ENCODE measurements at places on chromosomes 7 and 10.
A peak's percentile ranks its signal among the peaks of the same experiment; 100 is the strongest.

GRCh38 chr7:37411444-37412034 is 37.1 kb downstream of the ELMO1 start:
- DNase-seq = no peak

DNA sequence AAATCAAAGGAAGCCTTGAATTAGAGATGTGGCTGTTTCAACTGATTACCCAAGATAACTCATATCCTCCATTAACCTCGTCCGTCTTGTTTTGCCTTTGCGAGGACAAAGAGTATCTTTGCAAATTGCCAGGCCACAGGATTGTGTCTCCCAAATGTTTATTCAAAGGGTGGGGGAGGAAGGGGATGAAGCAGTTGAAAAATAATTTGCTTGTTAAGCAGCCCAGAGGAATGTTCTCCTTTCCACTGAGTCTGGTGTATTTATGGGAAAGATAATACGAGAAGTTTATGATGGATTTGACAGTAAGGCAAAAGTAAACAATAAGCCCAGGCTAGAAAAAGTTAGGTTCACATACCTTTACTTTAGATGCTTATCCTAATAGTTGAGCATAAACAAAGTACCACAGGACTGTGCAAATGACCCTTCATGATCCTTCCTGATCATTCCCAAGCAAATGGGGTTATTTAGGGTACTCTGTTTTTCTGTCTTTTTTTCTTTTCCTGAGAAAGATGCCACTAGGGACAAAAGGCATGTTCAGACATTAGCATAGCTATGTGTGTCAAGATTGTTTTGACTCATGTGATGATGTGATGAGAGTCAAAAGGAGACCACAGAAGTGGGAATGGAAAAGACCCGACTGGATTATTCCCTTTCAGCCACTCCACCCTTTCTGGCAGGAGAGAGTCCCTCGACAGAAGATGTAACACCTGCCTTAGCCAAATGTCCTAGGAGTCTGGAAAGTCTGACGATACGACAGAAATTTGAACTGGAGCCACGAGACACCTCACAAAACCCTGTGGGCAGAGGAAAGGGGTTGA is 243.0 kb upstream of the GLI3 start:
- no peak for DNase-seq

GRCh38 chr10:87771871-87772500 is 46.0 kb downstream of the ATAD1 start:
- peak; percentile 64 for DNase-seq

- no peak for DNase-seq
Measured at GRCh38 chr10:11742779-11743298, 657 bp downstream of the ECHDC3 start.

GRCh38 chr10:47036771-47037170 is 125.5 kb downstream of the PTPN20 start:
- DNase-seq = no peak

- DNase-seq = no peak
Measured at GRCh38 chr10:79406683-79407422, 38.6 kb downstream of the ZCCHC24 start.

- DNase-seq = no peak
Measured at GRCh38 chr10:129477051-129477450, 10.0 kb downstream of the MGMT start.

- no peak for DNase-seq
Measured at GRCh38 chr10:17249820-17250219, 21.8 kb downstream of the VIM start.

DNA sequence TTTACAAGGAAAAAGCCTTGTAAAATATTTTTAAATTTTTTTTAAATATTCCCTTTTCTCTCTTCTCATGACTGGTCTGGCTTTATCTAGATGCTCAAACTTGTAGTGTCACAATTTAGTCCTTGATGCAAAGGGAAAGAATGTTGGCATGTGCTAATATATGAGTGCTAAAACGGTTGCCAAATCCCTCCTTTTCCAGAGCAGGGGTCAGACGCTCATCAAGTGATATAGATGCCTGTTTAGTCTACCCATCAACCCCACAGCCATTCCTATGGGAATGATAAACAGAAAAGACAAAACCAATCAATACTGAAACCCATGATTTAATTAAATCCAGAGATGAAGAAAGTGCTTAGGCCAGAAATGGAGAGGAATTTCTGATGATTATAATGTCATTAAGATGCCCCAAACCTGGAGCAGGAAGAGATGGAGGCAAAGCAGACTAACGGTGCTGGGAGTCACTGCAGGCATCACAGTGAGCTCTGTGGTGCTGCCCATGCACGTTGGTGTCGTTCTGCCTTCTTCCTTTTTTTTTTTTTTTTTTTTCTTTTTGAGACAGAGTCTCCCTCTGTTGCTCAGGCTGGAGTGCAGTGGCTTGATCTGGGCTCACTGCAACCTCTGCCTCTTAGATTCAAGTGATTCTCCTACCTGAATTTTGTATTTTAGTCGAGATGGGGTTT is 210.1 kb upstream of the STK17A start:
- no peak for DNase-seq

GRCh38 chr7:150381785-150382122 is 2.6 kb downstream of the ZNF775 start:
- no peak for DNase-seq

DNA sequence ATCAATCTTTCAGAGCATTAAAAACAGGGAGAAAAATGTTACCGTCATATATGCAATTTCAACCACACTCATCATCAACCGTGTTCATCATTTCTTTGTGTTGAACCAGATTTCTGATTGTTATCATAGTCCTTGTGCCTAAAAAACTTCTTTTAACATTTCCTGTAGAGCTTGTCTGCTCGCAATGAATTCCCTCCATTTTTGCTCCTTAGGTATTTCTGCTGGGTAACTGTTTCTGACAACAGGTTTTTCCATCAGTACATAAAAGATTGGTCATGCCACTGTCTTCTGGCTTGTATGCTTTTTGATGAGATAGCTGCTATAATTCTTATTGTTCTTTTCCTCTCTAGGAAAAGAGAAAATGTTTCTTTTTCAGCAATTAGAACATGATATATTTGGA is 8.6 kb upstream of the RBM33 start:
- DNase-seq = no peak

- no peak for DNase-seq
Measured at GRCh38 chr7:107390916-107391315, 78.9 kb upstream of the GPR22 start.

DNA sequence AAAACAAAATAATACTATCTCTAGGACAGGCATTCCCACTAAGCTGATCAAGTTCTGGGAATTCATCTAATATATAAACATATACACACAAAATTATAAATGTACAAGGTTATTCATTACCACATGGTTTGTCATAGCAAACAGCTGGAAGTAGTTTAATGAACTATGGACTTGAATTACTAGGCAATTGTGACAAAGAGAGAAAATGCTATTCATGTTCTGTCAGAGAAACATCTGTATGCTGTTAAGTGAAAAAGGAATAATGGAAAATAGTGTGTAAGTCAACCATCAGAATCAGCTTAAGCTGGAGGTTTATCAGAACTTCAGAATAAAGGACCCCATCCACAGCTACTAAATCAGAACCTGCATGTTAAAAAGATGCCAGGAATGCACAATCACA is 2.8 kb downstream of the ZNF248 start:
- no peak for DNase-seq

GRCh38 chr7:136116186-136116585 is 139.0 kb upstream of the MTPN start:
- no peak for DNase-seq

GRCh38 chr10:14554491-14555205 is 220.0 kb downstream of the FAM107B start:
- DNase-seq = no peak

DNA sequence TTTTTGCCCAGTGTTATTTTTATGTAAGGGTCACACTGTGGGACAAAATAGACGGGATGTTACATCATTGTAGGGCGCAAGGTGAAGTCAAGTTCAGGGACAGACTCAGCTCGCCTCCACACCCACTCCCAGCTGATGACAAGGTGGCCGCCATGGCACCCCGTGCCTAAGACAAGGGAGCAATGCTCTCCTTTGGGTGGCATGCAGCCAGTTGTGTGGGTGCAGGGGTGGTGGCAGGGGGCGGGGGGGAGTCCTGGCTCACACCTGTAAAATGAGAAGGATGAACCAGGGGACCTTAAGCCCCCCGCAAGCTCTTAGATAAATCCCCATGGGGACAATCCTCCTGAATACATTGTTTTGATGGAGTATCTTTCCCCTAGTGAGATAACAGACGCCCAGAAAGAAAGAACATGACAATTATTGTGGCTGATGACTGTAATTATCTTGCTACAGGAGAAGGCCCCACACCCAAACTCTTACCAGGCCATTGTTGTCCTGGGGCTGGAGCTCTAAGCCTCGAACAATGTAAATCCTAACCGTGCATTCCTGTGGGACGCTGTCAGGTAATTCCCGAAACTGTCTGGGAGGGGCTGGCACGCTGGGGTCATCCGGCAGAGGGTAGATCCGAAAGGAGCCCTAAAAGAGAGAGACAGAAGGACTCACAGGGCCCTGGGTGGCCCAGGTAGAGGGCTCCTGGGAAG is 148.7 kb downstream of the MYOF start:
- no peak for DNase-seq
